ENCODE measurements at places on chromosomes 12 and 14.

DNA sequence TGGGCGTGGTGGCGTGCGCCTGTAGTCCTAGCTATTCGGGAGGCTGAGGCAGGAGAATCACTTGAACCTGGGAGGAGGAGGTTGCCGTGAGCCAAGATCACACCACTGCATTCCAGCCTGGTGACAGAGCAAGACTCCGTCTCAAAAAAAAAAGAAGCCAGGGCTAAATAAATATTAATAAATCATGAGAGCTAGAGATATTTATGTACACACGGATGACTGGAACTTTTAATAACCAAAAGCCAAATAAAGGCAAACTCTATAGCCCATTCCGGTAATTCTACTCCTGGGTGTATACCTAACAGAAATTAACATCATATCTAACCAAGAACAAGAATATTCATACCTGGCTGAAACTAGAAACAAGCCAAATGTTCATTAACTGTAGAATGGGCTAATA lies 7.7 kb upstream of the TRAFD1 start:
- no peak for DNase-seq

- DNase-seq, result no peak
These were observed 166.7 kb downstream of the KCNA5 start for GRCh38 chr12:5210179-5210922.

DNA sequence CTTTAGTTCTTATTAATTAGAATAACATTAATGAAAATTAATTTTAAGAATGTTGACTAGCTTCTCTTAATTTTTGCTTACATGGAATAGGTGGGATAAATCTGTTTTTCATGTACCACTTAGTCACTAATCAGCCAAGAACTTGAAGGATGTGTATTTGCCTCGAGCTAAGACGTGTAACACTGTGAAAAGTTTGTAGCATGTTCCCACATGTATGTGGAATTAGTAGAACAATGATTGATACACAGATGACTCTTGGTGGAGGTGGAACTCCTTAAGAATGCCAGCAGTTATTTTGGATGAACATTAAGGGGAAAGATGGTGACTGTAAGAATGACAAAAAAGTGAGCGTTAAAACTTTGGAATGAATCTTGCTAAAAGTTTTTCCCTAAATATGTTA lies 435.7 kb upstream of the MDGA2 start:
- DNase-seq, result no peak

GRCh38 chr12:95637471-95638155 lies 86.3 kb upstream of the USP44 start:
- DNase-seq, result peak; percentile 86

GRCh38 chr12:47286676-47287075 lies 206.9 kb upstream of the AMIGO2 start:
- DNase-seq, result no peak

DNA sequence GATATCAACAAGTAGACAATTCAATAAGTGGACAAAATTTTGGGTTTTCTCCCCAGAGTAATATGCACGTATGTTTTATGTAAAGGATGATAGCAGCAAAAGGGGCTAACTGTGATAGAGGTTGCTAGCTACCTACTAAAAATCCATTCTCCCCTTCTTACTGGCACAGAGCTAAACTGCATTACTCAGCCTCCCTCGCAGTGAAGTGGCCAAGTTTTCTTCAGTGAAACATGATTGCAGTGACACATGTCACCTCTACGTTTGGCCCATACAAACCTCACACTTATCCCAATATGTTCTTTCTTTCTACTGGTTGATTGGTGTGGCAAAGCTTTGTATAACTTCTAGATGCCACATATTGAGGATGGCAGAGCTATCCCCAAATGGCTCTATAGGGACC lies 34.3 kb downstream of the GPR65 start:
- DNase-seq, result no peak

GRCh38 chr14:100903134-100903468 lies 421 bp downstream of the RTL1 start:
- DNase-seq, result no peak

Measured in NCI-H460 (cell line).